ENCODE measurements at places on chromosomes 16 and 17.

DNA sequence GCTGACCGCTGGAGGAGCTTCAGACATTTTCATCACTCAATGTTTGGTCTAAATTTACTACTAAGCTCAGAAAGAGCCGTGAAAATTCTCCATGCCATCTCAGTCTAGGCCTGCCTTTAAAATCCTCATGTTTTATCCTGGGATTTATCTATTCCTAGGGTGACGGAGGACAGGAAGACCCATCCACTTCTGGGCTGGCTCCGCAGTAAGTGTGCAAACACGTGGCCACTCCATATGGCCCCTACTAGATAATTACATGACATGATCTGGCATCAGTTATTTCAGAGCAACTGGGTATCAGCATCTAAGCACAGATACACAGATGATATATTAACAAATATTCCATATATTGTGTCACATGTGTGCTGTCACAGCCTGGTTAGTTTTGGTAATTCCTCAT, 77.8 kb upstream of the HS3ST4 start:
- no peak for DNase-seq

- DNase-seq: no peak
Measured at GRCh38 chr16:46772463-46772862, 24.3 kb upstream of the MYLK3 start.

- no peak for DNase-seq
Measured at GRCh38 chr16:20899071-20899470, 1.1 kb downstream of the DCUN1D3 start.

GRCh38 chr17:28527181-28527681, 21.1 kb downstream of the FOXN1 start:
- peak; percentile 92 for DNase-seq

GRCh38 chr17:16423226-16423872, 8.0 kb downstream of the TRPV2 start:
- no peak for DNase-seq

DNA sequence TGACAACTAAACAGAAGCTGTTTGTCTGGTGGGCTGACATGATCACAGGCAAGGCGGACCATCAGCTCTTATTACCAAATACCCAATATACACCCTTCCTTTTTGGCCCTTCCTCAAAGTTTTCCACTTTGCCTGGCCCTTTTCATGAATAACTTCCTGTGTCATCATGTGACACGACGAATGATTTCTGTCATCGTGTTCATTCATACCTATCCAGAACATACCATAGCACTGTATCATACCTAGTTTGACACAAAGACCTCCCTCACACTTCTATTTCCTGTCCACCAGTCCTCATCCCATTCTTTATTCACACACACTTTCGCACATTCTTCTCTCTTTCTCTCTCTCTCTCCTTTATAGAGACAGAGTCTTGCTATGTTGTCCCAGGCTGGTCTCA, 131.8 kb downstream of the STX8 start:
- DNase-seq: no peak

- no peak for DNase-seq
Measured at GRCh38 chr17:50771991-50772785, 4.9 kb upstream of the ANKRD40CL start.

- DNase-seq: no peak
Measured at GRCh38 chr16:12548270-12548983, 255.3 kb downstream of the CPPED1 start.

DNA sequence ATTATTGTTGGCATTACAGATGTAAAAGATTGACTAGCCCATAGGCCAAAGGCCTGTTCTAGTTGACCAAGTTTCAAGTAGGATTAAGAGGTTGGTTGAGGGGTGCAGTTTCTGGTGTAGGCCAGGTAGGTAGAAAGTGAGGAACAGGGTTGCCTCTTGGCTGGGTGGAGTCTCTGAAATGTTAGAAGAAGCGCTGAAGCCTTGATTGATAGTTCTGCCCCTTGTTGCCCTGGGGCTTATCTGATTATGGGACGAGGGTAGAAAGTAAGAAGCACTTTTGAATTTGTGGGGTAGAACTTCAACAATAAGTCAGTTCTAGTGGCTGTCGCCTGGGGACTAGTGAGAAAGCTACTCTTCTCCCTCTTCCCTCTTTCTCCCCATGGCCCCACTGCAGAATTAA, 6.2 kb downstream of the BCL6B start:
- DNase-seq: no peak

- DNase-seq: no peak
Measured at GRCh38 chr17:65664266-65664665, 102.8 kb upstream of the AXIN2 start.

GRCh38 chr16:47565454-47565853, 104.3 kb downstream of the PHKB start:
- DNase-seq: no peak

- no peak for DNase-seq
Measured at GRCh38 chr17:5915337-5915736, 154.8 kb upstream of the WSCD1 start.

GRCh38 chr17:50589095-50589705, 28.7 kb downstream of the CACNA1G start:
- DNase-seq: no peak

DNA sequence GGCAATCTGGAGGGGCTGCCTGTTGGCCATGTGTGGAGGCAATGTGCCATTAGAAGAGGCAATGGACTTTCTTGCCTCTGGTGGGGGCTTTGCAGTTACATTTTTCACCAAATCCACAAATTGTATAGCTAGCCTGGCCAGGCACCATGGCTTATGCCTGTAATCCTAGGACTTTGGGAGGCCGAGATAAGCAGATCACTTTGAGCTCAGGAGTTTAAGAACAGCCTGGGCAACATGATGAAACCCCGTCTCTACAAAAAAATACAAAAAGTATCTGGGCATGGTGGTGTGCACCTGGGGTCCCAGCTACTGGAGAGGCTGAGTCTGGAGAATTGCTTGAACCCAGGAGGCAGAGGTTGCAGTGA, 2.7 kb upstream of the RNF112 start:
- no peak for DNase-seq

DNA sequence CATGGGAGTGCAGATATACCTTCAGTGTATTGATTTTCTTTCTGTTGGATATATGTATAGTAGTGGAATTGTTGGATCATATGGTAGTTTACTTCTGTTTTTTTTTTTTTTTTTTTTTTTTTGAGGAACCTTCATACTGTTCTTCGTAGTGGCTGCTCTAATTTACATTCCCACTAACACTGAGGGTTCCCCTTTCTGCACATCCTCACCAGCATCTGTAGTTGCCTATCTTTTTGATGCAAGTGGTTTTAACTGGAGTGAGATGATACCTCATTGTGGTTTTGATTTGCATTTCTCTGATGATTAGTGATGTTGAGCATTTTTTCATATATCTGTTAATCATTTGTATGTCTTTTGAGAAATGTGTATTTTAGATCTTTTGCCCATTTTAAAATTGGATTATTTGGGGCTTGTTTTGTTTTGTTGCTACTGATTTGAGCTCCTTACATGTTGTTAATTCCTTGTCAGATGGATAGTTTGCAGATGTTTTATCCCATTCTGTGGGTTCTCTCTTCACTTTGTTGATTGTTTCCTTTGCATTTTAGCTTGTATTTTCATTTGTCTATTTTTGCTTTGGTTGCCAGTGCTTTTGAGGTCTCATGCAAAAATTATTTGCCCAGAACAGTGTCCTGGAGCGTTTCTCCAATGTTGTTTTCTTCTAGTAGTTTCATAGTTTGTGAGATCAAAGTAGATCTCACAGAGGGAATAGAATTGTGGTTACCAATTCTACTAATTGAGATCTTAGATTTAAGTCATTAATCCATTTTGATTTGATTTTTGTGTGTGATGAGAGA, 25.0 kb upstream of the BCAS3 start:
- DNase-seq: no peak

- no peak for DNase-seq
Measured at GRCh38 chr16:47888142-47888541, 267.7 kb downstream of the ABCC12 start.

- DNase-seq: no peak
Measured at GRCh38 chr17:75151930-75152329, 2.4 kb downstream of the JPT1 start.

DNA sequence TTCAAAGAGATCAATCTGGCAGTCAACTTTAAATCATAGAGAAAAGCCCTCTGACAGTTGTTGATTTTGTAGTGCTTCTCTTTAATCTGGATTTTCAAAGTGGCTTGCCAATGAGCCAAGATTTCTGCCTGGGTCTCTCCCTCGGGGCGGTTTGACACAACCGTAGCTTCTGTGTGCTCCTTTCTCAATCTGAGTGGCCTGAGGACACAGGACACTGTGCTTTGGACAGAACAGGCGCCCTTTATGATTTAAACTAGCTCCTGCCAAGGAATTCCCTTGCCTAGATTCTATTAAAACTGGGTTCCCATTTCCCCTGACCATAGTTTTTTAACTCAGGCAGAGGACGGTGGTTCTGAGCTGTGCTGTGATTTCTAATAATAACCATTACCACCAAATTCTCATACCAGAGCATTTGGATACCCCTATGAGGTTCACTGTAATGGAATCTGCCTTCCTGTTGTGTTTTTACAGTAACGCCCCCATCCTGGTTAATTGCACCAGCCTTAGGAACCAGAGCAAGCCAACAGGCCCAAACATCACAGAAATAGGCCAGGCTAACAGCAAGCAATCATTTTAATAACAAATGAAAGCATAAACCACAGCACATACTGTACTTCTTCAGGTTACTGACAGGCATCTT, 4.0 kb downstream of the ZFHX3 start:
- DNase-seq: no peak

Data from erythroblast (primary cell).